HTR-8/SVneo (cell line): ENCODE measurements at places on chromosomes 16 and 17.

- no peak for DNase-seq
These were observed 573 bp downstream of the CHST6 start for GRCh38 chr16:75494661-75495075.

DNA sequence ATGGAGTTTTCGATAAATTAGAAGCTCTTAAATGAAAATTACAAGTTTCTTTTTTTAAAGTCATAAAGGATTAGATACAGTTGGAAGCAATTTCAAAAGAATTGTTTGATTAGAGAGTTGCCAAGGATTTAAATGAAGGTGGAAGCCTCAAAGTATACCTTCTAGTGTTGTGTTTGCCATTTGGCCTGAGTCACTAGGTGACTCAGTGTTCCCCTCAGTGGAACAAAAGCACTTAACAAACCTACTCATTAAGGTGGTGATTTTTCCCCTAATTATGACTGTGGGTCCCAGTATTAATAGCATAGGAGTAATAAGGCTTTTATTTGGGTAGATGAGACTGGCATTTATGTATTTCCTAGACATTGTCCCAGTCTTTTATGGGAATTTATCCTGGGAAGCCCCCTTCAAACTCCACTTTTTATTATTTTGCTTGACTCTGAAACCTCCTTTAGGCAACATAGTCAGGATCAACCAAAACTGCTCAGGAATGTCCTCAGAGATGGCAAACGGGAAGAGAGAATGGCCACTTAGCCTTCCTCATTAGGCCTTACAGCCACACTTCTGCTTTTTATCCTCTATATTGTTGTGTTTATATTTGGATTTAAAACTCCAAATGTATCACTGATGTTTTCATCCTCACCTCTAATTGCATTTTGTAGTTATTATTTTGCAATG, 161.0 kb downstream of the FTO start:
- DNase-seq: no peak

DNA sequence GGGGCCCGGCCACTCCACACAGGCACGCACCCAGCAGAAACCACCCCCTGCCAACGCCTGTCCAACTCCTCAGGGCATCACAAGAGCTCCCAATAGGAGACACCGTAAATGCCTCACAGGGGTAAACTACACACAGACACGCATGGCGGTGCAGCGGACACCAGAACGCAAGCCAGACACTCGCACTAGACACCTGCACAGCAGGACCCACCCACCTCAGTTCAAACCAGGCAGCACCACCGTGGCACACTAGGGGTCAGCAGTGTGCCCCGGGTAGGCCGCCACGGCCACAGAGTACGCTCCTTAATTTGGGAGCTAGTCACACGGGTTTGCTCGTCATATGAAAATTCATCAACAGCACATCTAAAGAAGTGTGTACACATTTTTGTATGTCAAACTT, 3.4 kb downstream of the SLC38A10 start:
- peak; percentile 71 for DNase-seq

DNA sequence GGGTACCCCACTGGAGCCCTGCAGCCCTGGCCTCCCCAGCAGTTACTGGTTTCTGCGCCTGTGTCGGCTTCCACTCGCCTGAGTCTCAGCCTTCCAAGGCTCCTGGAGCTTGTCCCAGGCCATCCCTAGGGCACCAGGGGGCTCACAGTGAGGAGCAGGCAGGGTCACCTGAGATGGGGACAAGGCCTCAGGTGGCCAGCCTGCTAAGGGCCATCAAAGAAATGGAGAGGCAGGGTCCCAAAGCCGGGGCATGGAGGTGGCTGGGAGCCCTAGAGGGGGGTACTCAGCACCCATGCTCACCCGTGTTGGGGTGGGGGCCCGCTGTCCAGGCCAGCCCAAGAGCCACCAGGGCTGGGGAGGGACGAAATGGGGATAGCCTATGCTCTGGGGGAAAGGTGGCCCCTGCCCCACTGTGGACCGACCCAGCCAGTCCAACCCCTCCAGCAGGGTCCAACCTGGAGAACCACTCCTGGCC, 1.3 kb downstream of the FASN start:
- DNase-seq: no peak

- no peak for DNase-seq
These were observed 4.9 kb downstream of the POLG2 start for GRCh38 chr17:64491994-64492393.

DNA sequence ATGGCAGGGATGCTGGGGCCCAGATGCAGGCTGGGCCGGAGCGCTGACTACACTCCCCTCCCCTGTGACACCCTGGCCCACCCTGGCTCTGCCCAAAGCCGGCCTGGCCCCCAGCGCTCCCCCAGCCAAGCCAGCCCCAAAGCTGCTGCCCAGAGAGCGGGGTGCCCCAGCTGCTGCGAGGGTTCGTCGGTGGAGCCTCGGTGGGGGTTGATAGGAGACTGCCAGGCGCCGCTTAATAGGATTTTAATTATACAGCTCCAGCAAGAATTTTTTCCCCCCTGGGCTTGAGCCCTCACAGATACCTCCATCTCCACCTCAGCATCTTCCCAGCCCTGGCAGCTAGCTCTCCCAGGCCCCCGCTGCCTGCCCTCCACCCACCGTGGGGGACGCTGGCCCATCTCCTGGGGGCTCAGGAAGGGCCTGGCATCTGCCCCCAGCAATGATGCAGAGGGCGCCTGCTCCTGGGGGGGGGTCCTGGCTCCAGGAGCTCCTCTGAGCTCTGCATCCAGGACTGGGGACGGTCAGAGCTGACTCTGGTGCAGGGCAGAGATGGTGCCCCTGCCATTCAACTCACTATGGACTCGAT, 36.8 kb upstream of the DLX4 start:
- no peak for DNase-seq

- DNase-seq: no peak
These were observed 30.0 kb downstream of the STH start for GRCh38 chr17:46028981-46029565.

- no peak for DNase-seq
These were observed 42.3 kb downstream of the ZNF18 start for GRCh38 chr17:11954936-11955335.

GRCh38 chr17:76557368-76558197, 17.7 kb downstream of the PRCD start:
- DNase-seq: peak; percentile 92

DNA sequence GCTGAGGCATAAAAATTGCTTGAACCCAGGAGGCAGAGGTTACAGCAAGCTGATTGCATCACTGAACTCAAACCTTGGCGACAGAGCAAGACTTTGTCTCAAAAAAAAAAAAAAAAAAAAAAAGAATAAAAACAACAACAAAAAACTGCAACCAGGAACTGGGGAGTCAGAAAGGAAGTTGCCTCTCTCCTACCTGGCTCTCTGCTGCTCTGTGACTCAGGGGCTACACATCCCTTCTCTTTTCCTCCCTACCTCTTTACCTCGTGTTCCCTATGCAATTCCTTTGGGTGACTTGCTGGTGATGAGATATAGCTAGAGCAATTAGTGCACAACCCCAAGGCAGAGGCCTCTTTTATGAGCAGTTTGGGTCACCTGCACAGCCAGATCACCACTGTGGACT, 95.9 kb downstream of the ABCC1 start:
- no peak for DNase-seq

DNA sequence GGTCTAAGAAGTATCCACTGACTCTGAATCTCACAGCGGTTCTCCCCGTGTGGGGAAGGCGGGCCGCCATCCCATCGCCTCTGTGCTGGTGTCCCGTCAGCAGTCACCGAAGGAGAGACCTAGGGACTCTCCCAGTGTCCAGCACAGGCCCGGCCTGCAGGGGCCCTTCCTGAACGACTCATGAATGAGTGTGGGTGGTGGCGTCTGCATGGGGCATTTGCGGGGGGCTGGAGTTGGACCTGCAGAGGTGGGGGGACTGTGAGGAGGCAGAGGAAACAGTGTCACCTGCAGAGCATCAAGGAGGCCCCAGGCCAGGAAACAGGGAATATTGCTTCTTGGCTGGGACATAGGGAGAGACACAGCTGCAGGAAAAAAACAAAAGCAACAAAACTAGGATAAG, 10.3 kb downstream of the KCNG4 start:
- DNase-seq: no peak

GRCh38 chr17:35239823-35240222, 3.0 kb upstream of the SLFN5 start:
- no peak for DNase-seq

GRCh38 chr17:76995387-76996105, 127.3 kb downstream of the MGAT5B start:
- DNase-seq: no peak

DNA sequence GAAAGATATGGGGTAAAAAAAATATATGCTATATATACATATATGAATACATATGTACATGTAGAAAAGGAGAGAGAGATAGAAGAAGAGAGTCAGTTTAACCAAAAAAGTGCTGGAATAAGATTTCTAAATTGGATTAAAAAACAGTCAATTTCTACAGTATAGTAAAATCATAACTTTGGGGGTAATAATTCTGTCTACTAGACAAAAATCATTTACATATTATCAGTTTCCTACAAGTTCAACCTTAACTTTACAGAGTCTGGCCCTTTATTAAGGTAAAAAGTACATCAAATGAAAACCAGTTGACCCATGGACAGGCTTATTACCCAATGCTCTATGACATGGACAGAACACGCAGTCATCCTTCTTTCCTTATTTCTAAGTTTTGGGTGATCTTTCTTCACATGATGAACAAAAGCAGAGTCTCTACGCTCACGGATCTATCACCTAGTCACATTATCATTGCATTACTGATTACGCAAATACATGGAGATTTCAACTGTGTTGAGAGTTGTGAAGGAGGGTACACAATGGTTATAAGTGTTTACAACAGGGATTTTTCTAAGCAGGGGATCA, 63.9 kb upstream of the SMIM36 start:
- no peak for DNase-seq

- no peak for DNase-seq
These were observed 205.2 kb downstream of the STX8 start for GRCh38 chr17:9370467-9370866.

- DNase-seq: peak; percentile 93
These were observed 15.9 kb downstream of the TMEM92 start for GRCh38 chr17:50289991-50290702.

DNA sequence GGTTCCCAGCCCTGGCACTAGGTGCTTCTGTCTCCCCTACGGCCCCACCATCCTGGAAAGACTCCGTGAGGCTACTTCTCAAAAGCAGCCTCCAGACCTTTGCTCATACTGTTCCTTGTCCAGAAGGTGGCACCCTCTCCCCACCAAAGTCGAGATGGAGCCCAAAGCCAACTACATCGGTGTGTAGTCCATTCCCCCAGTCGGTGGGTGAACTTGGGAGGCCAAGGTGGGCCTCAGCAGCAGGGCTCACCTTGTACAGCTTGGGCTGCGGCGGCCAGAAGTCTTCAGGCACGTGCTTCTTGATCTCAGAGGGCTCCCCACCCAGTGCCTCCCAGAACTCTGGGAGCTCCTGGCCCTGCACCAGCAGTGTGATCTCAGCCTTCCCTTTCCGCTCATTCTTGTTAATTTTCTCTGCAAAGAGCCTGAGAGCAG, 10.2 kb downstream of the FLII start:
- DNase-seq: peak; percentile 96

- DNase-seq: no peak
These were observed 14.7 kb downstream of the ALOX15B start for GRCh38 chr17:8053600-8053999.

DNA sequence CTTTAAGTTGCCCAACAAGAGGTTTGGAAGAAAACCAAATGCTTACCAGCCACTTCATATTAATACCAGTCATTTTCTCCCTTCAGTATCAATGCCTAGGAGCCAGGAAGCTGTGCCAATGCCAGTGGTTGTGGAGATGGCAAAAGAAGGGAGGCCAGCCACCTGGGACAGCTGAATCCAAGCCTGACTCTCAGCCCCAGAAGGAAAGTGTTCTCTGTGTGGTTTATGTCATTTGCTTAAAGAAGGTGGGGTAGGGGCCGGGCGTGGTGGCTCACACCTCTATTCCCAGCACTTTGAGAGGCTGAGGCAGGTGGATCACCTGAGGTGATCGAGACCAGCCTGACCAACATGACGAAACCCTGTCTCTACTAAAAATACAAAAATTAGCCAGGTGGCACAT, 13.4 kb downstream of the C17orf78 start:
- DNase-seq: no peak

GRCh38 chr17:43356999-43357398, 41.8 kb upstream of the ARL4D start:
- DNase-seq: peak; percentile 87

- no peak for DNase-seq
These were observed 5.7 kb upstream of the MINK1 start for GRCh38 chr17:4827399-4827798.

GRCh38 chr16:62638964-62639870, 603.0 kb upstream of the CDH8 start:
- no peak for DNase-seq

- no peak for DNase-seq
These were observed 20.5 kb downstream of the EMC8 start for GRCh38 chr16:85778873-85779272.

DNA sequence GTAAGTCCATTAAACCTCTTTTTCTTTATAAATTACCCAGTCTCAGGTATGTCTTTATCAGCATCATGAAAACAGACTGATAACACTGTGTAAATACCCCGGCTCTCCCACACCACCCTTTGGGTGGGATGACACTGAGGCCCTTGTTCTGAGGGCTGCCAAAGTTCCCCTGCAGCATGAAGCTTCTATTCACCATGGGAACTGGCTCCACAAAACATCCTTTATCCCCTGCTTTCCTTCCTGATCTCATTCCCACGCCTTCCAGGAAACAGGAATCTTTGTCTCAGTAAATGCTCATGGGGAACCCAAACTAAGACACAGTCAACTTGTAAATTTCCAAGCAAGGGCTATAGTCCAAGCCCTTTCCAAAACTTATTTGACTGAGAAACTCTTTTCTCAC, 88.4 kb downstream of the ABCC12 start:
- no peak for DNase-seq

GRCh38 chr17:61456061-61456681, 3.9 kb downstream of the TBX4 start:
- DNase-seq: no peak

DNA sequence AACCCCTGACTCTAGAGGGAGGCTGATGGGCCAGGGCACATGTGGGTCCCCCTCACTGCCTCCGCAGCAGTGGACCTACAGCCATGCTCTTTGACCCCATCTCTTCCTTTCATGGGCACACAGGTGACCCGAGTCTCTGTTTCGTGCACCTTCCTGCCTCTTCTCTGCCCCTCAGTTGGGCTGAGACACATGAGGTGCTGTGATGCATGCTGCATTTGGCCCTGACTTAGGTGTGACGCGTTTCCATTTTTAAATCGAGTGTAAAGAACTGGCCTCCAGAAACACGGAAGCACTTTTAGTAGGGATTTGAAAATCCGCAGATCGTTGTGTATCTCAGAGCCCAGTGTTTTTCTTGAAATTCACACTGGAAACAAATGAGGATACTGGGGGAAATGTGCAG, 24.6 kb downstream of the C16orf90 start:
- DNase-seq: no peak

DNA sequence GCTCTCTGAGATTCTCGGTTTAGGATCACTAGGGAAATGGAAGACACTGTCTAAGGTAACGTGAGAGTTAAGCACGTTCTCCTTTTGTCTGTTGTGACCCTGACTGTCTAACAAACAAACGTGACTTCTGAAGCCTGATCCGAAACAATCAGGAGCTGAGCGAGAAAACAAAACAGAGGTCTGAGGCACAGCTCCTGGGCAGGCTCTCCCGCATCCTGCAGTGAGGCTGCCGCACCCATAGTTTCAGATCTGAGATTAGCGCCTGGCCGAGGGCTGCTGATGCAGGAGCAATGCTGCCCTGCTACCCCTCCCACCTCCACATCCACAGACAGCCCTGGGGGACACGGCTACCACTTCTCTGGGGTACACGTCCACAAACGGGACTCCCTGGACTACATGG, 46.7 kb downstream of the RNF157 start:
- DNase-seq: no peak

GRCh38 chr17:42629411-42630009, 20.0 kb downstream of the TUBG1 start:
- DNase-seq: no peak
